ENCODE measurements at places on chromosomes 2 and 18.
A peak's percentile ranks its signal among the peaks of the same experiment; 100 is the strongest.

DNA sequence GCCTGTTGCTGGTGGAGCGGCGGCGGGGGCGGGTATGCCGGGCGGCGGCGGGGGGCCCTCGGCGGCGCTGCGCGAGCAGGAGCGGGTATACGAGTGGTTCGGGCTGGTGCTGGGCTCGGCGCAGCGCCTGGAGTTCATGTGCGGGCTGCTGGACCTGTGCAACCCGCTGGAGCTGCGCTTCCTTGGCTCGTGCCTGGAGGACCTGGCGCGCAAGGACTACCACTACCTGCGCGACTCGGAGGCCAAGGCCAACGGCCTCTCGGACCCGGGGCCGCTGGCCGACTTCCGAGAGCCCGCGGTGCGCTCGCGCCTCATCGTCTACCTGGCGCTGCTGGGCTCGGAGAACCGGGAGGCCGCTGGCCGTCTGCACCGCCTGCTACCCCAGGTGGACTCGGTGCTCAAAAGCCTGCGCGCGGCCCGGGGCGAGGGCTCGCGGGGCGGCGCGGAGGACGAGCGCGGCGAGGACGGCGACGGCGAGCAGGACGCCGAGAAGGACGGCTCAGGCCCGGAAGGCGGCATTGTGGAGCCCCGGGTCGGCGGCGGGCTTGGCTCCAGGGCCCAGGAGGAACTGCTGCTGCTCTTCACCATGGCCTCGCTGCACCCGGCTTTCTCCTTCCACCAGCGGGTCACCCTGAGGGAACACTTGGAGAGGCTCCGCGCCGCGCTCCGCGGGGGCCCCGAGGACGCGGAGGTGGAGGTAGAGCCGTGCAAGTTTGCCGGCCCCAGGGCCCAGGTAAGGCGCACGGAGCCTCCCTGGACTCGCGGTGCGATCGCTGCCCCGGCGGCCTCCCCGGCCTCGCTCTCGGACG lies 1.0 kb downstream of the ZCCHC2 start:
- DNase-seq: peak; percentile 43

- DNase-seq: no peak
Observed at GRCh38 chr2:31474296-31474695, 59.8 kb upstream of the XDH start.

DNA sequence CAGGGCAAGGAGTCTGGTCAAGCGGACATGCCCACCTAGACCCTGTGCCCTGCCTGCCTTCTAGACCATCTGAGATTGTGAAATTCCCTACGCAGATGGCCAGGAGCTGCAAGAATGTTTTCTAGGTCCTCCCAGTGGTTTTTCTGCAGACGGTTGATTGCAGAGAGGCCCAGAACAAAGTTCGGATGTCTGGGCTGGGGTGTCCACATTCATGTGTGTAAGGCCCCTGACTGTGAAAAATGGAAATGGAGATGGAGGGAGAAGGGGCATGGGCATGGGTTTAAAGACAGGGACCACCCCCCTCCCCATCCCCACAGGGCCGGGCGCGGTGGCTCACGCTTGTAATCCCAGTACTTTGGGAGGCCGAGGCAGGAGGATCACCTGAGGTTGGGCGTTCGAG lies 11.8 kb downstream of the ARHGAP25 start:
- DNase-seq: no peak

GRCh38 chr2:204042401-204042800 lies 105.8 kb downstream of the ICOS start:
- DNase-seq: no peak

DNA sequence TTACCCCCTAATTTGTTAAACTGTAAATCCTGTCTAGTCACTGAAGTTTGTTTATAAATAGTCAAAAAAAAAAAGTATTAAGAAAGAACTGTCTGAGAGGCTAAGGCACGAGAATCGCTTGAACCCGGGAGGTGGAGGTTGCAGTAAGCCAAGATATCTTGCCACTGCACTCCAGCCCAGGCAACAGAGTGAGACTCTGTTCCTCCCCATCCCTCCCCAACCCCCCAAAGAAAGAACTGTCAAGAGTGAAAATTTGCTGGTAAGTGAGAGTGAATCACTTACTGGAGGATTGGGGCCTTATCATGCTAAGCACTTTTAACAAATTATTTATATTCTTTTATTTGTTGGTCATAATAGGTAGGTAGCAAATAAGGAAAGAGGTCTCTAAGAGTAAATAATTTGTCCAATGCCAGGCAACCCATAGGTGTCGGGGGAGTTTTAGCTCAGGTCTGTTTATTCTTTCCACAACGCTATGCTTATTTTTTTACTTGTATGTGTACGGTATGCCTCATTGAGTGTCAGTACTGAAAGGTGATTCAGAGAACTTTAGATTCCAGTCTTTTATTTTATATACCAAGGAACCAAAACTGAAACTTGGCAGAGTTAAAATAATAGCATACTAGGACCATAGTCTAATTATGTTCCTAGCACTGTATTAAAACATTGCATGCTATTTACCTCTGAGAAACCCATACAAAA lies 2.5 kb downstream of the TAF4B start:
- no peak for DNase-seq

DNA sequence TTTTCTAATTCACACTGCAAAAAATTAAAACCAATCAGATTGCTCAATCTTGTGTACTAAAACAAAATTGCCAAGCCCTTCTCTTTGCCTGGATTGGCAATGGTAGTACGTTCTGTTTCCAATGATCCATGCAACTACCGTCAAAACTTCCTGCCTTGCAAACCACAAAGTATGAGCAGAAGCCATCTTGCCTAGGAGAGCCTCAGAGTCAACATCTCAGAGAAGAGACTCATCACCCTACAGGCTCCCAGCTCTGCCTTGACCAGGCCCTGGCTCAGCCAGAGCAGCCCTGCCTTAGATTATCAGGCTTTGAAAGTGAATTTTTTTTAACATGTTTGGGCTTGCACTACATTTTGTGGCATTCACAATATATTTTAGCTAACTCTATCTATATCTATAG lies 574.1 kb downstream of the SATB2 start:
- DNase-seq: peak; percentile 62

GRCh38 chr2:101151146-101151858 lies at the start of gene TBC1D8:
TSS of gene TBC1D8 (minus strand) at chr2:101151382. CDS start at chr2:101151253, 129 bp downstream.
- peak; percentile 71 for DNase-seq

- no peak for DNase-seq
Observed at GRCh38 chr2:15331787-15332186, 229.3 kb downstream of the NBAS start.

GRCh38 chr2:62415019-62415431 lies 91.0 kb downstream of the TMEM17 start:
- DNase-seq: no peak

GRCh38 chr2:1492711-1493430 lies 79.6 kb downstream of the TPO start:
- no peak for DNase-seq

DNA sequence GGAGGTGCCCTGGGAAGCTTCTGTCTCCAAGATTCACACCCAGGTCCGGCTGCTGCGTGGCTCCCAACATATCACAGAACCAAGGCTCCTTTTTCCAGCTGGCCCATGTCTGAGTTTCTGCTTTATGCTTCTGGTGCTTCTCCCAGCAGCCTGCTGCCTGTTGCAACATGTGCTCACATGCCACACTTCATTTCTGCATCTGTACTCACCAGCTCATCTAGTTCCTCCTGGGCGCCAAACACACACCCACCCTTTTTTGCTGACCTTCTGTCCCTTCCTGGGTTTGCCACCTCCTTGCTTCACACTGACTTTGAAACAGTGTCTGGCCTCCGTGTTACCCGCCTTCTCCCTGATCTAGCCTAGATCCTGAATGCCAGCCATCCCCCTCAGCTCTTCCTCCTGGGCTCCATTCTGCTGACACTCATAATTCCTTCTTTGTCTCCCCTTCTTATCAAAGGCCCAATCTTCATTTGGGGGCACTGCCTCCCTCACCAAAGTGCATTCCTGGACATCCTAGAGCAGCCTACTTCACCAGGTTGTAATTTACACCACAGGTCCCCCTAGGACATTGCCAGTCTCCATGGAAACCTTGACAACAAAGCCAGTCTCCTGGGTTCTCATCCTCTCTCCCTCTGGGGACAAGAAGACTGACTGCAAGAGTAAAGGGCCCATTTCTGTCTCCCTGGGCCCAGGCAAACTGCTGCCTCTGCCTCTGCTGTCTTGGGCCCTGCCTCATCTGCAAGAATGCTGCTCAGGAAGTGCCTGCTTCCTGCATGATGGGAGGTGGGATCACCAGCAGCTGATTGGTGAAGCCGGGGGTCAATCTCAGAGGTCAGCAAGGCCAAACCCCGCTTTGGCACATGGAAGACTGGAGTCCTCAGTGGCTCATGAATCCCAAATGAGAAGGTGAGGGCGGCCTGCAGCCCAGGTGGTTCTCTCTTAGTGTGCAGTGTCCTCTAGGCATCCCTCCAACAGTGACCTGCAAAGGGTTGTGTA lies 13.9 kb upstream of the PROM2 start:
- peak; percentile 66 for DNase-seq

GRCh38 chr18:77376043-77376732 lies 126.5 kb downstream of the GALR1 start:
- no peak for DNase-seq

GRCh38 chr2:234308813-234309195 lies 188.1 kb downstream of the ARL4C start:
- peak; percentile 60 for DNase-seq

- peak; percentile 77 for DNase-seq
Observed at GRCh38 chr2:196750977-196751631, 48.4 kb downstream of the GTF3C3 start.

DNA sequence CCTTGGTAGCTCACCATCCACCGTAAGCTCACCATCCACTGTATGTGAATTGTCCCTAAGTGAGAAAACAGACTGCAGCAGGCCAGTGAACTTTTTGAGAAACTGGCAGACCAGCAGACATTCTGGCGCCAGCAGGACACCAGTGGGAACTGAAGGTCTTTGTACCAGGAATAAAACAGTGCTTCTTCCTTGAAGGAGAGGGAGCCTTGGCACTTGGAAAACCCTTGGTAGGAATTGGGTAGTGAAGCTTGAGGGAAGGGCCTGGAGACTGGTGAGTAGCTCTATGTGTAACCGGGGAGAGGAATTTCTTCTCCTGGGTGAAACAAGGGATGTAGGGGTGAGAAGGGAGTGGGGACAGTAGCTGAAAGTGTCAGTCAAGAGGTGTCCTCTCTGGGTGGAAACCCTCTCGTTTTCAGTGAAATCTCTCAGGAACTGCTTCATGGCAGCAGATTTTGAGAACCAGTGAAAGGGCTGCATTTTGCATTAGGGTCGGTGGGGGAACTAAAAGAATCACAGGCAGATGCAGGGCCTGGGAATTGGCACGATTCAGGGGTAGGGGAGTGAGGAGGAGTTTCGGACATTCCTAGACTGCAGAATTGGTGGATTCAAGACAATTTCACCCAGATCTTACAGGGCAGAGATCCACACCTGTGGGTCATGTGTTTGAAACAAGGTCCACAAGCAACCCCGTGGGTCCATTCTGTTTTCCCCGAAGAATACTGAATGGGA lies 131.5 kb upstream of the DLX2 start:
- DNase-seq: no peak

DNA sequence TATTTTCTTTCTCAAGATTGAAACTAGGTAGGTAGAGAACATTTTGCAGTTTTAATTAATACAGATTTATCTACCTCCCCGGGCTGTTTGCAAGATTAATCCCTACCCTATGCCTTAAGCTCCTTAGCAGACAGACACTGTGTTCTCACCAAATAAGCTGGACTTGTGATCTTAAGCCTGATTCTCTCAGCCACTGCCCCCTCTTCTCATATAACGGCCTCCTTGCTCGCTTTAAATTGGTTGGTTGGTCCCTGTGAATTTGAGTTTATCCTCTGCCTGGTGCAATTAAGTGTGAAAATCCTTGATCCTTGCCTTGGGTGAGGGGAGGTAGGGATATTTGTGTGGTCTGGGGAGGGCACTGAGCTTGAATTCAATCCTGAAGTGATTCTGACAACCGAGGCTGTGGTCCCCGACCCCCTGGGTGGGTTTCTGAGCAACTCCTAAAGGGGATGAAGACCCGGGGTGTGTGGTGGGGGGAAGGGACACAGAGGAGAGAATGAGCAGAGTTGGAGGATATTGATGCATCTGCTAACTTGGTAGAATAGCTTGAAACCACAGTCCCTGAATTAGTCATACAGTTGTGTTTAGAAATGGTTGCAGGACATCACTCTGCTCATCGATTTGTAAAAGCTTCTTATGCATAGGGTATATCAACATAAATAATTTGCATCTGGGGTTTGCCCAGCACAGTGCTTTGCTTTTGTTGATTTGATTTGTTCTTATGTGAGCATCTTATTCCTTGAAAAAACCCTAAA lies 36.9 kb upstream of the NCKAP5 start:
- no peak for DNase-seq

- DNase-seq: no peak
Observed at GRCh38 chr2:136226903-136227302, 109.0 kb upstream of the CXCR4 start.

DNA sequence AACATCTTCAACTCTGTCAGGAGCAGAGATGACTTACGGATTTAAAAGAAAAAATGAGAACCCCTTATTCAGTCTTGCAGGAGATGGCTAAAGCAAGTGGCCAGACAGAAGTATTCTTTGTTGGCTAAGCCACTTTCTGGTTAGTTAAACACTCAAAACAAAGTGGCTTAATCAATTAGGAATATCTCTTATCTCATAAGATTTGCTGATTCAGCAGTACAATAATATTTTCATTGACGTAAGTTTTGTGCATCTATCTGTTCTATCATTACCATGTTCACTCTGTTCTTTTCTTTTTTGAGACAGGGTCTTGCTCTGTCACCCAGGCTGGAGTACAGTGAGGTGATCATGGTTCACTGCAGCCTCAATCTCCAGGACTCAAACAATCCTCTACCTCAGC lies 342.0 kb downstream of the EN1 start:
- no peak for DNase-seq

- no peak for DNase-seq
Observed at GRCh38 chr18:26561769-26562168, 13.4 kb upstream of the KCTD1 start.
